Fibroblast of villous mesenchyme (primary cell): ENCODE measurements at places on chromosomes 2 and 18. TPM values are rescaled to one million over a fixed set of nuclear protein-coding genes. Genes with fewer than 3 reads are reported as not detected.

DNA sequence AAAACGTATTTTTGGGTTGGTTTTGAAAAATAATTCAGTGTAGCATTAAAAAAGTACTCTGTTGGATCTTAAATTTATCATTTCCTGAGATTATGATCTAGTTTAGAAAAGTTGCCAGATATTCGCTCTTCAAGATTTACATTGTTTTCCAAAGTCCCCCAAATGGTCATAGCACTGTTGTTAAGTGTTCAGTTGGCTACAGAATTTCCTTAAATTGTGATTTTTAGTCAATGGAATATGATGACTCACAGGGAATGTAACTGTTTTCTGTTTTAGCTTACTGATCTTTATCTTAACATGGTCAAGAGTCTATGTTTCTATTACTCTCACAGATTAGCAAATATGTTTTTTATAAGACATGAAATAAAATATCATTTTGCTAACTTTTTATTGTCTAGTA lies 23.2 kb downstream of the PLCL1 start:
- DNase-seq, result peak; percentile 38

- no peak for DNase-seq
Observed at GRCh38 chr2:180990337-180990736, 9.9 kb downstream of the UBE2E3 start.

- no peak for DNase-seq
Observed at GRCh38 chr18:7290077-7290476, 59.2 kb downstream of the LRRC30 start.

GRCh38 chr2:63673865-63674533 lies 85.2 kb downstream of the MDH1 start:
- DNase-seq, result no peak

- no peak for DNase-seq
Observed at GRCh38 chr2:179521944-179522343, 257.3 kb upstream of the SESTD1 start.

GRCh38 chr2:68317971-68318913 lies 1.5 kb downstream of the CNRIP1 start:
- DNase-seq, result peak; percentile 5

DNA sequence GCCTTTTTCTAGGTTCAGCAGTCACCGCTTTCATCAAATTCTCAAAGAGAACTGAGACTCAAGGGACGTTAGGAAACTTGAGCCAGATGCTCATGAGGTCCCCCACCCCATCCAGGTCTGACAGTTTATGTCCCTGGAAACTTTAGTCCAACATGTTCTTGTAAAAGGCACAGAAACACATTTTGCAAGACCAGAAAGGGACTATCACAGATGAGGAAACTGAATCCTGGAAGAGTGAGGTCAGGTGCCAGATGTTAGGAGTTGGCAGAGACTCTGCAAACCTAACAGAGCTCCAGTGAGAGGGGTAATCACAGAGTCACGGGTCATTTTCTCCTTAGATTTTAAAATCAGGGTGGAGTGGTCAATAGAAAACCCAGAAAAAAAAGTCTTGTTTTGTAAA lies 76.6 kb downstream of the RDH14 start:
- DNase-seq, result peak; percentile 27

GRCh38 chr18:52937840-52938239 lies 597.8 kb downstream of the DCC start:
- no peak for DNase-seq

- DNase-seq, result no peak
Observed at GRCh38 chr18:2609604-2610003, 38.2 kb downstream of the NDC80 start.

DNA sequence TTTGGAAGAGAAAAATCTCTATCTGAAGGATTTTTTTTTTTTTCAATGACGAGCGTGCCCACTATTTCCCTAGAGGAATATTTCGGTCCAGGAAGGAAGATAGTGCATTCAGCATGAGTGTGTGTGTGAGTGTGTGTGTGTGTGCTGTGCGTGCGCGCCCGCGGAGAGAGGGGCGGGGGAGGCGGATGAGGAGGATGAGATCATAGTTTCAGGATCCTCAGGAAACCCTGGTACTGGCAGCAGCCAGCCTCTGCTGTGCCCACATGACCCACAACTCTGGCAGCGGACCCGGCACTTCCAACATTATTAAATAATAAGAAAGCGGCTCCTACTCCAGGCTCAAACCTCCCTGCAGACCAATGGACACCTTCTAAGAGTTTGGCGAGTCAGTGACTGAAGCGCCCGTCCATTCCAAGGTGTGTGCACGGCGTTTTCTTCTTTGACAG lies 217.0 kb upstream of the DTNA start:
- peak; percentile 28 for DNase-seq

DNA sequence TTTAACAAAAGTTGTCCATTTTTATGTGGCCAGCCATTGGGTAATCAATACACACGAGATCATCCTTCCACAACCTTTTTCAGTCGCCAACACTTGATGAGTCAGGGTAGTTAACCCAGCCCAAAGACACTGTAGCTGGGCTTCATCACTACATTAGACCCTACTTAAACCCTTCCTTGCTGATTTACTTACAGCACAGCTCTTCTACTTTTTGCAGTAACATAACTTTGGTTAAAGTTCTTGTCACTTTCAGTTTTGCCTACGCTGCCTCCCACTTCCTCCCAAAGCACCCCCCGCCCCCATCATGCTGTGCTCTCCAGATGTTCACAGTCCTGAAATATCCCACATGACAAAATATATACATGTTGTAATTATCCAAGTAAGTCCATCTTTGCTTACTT lies 103.6 kb downstream of the CDK15 start:
- peak; percentile 96 for DNase-seq

DNA sequence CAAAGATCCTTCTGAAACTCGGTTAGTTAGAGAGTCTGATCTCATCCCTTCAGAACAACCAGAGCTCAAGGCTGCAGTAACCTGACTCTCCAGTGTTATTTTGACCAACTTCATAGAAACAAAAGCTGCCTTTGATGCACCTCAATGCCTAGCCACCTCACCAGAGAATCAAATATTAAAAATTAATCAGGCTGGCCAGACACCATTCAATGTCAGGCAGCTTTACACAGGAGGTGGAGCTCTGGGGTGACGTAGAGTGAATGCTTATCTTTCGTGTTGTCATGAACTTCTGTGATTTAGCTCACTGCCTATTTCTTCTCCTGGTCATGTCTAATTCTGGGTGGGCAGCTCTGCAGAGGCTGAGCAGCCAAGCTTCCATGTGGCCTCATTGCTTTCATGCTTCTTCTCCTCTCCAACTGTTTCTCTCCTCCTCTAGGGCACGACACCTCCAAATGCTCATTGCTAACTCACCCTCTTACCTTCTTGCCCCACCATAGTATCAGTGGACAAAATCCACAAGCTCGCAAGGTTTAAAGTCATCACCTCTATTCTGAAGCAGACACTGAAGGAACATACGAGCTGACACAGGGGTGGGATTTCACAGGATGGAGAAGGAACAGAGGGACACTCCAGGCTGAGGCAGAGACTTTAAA lies 39.4 kb downstream of the AAK1 start:
- DNase-seq, result no peak

DNA sequence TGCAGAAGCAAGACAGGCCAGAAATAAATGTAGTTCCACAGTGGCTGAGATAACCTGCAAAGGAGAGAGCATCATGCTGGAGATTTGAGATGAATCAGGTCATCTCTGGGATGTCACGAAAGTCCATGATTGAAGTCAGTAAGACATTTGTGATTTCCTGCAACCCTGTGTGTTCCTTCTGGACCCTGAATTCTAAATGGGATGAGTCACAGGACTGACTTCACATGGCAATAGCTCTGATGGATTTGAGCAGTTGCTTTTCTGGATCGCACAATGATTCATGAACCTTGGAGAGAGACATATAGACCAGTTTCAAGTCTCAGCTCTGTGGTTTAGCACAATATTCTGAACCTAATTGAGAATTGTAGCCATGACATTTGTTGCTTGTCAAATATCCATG lies 102.9 kb downstream of the TSN start:
- DNase-seq, result no peak

DNA sequence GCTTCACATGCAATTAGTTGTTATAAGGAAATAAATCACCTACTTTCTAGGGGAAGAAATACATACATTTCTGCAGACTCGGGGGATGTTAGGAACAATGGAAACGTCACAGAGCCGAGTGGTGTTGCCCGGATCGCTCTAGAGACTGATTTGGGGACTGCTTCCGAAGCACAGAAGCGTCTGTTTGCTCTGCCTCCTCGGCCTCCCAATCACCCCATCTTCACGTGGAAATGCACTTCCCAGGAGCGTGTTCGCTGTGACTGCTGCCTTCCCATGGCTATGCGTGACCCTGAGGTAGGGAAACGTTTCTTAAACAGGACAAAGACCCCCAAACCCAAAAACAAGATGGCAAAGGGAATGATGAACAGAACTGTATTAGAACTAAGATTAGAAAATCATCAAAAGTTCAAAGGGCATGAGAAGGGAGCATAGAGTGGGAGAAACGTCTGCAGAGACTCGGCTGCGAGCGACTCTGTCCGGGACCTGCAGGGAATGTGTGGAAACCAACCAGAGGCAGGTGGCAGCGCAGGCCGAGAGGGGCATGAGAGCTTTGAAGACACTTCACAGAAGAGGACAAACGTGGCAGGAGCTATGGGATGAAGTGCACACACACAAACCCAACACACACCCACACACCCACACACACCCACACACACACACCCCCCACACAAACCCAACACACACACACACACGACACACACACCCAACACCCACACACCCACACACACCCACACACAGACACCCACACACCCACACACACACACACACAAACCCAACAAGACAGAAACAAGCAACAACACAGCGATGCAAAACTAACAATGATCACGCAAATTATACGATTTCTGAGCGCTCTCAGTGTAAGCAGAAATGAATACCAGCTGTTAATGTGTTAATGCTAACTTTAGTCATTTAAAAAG lies 41.3 kb downstream of the RTP5 start:
- DNase-seq, result no peak

- DNase-seq, result no peak
Observed at GRCh38 chr2:120947327-120947726, 211.7 kb downstream of the GLI2 start.

GRCh38 chr2:120174963-120175581 lies 48.1 kb downstream of the TMEM185B start:
- DNase-seq, result peak; percentile 76

DNA sequence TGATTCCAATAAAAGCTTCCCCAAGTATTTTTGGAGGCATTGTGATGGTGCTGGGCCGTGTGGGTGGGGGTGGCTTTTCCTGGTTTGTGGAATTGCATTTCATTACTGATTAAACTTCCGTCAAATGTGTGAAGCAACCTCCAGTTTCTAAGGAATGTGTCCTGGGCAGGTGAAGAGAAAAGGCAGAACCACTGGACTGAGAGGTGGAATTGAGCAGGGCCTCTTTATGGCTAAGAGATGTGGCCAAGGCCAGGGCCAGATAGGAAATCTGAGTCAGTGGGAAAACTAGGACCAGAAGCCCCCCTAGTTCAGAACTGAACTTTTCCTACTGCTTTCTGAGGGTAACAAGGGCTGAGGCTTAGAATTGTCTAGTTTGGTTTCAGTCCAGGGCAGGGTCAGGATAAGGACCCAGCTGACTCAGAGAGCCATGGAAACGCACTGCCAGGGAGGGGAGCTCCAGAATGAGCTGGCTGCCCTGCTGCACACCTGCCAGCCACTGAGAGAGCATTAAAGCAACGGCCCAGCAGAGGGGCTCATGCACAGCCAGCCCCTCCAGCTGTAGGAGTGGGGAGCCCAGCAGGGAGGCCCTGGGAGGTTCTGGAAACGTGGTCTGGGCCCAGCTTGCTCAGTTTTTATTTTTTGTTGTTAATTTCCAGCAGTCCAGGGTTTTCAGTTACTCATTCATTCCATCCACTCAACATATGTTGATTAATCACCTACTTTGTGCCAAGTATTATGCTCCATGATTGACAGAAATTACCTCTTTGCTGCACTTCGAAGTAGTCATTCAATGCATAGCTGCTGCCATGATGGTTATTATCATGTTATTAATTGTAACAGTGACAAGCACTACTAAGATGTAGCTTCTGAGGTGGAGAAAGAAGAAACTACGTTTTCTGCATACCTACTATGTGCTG lies 156.1 kb downstream of the MSH2 start:
- DNase-seq, result no peak

The VWA3B gene
- total RNA-seq, result not detected in 2 replicates

The DPP4 gene
- 58.6 and 130 TPM in 2 replicates for total RNA-seq

The NEB gene
- under 0.01 TPM in 2 replicates for total RNA-seq

The SH2D6 gene
- total RNA-seq, result 0.43 TPM in 1 of 2 replicates, not detected in the other

The IL36G gene
- not detected in 2 replicates for total RNA-seq

The CFAP65 gene
- not detected in 2 replicates for total RNA-seq

The M1AP gene
- not detected in 2 replicates for total RNA-seq

The KCNE4 gene
- total RNA-seq, result 13.4 and 18.4 TPM in 2 replicates
